Type B pancreatic cell (in vitro differentiated cells): ENCODE measurements at places on chromosomes 2 and 18. TPM values are rescaled to one million over a fixed set of nuclear protein-coding genes. Genes with fewer than 3 reads are reported as not detected.

Gene CFAP65
- total RNA-seq = 0.29 and 2.1 TPM in 2 replicates

Gene STEAP3
- 19.0 and 25.5 TPM in 2 replicates for total RNA-seq

Gene HRH4
- total RNA-seq = 0.24 TPM in 1 of 2 replicates, not detected in the other

Gene TBR1
- 1.1 TPM in 1 of 2 replicates, not detected in the other for total RNA-seq

GRCh38 chr2:66526180-66526579 lies 91.3 kb downstream of the MEIS1 start:
- DNase-seq = no peak

GRCh38 chr2:32991091-32991845 lies 44.5 kb downstream of the LTBP1 start:
- no peak for DNase-seq
